Epithelial cell of proximal tubule (primary cell): ENCODE measurements at places on chromosomes 12 and 14.

GRCh38 chr12:95547522-95548055, 3.7 kb downstream of the USP44 start:
- DNase-seq: no peak

DNA sequence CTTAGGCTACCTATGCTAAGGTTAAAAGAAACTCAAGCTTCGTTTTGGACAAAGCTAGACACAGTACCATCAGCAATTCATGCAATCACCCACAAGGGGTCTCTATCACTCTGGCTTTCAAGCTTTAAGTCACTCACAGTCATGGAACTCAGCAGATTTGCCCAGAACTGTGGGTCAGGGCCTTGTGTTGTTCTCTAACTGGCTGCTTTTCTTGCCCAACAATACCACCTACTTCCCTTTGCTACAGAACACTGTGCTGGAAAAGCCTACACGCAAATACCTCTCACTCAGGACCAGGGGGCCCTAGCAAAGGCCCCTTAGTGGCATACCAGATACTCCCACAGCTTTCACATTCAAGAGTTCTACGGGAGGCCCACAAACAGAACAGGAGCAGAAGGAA, 9.1 kb downstream of the NEMP1 start:
- DNase-seq: peak; percentile 52

DNA sequence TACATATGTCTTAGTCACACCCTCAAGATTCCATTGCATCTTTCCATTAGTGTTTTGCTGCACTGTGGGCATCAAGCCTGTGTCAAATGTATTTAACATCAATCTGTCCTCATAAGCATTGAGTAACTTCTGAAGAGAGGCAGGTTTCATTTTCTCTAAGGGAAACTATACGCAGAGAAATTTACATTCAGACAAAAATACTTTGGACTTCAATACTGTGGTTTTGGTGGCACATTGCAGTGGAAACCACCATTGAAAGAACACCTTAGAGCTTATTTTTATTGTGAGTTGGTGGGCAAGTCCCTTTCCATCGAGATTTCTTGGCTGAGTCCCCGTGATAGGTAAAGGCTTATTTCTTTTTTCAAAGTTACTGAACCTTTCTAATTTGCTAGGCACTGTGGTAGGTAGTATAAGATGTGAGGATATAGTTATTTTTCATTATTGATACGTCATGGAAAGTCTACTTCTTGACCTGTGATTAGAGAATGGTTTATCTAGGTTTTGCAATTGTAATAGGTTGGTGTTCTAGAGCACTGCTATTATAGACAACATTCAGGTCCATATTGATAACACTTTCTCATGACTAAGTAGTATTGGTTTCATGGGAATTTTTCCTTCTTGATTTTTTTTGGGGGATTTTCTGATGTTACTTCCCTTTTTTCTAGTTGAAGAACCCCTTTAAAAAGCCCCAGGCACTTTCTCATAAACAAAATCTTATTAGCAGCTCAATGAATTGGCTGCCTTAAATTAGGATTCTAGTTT, 81.9 kb downstream of the CFAP54 start:
- DNase-seq: no peak

DNA sequence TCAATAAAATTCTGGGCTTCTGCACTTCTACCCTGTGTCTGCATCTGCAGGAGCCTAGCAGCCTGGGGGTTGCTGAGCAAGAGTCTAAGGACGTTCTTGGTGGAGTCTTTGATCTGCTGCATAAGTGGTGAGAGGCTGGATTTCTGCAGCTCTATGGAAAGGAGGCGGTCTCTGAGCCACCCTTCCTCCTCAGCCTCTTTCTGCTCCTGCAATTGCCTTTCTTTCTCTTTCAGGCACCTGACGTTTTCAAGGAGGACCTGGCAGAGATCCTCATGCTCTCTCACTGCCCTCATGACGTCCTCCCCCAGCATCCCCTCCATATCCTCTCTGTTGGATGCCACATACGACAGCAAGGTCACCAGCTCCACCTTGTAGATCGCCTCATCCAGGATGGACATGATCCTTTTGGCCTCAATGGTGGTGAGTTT, 13.6 kb upstream of the TPCN1 start:
- no peak for DNase-seq

DNA sequence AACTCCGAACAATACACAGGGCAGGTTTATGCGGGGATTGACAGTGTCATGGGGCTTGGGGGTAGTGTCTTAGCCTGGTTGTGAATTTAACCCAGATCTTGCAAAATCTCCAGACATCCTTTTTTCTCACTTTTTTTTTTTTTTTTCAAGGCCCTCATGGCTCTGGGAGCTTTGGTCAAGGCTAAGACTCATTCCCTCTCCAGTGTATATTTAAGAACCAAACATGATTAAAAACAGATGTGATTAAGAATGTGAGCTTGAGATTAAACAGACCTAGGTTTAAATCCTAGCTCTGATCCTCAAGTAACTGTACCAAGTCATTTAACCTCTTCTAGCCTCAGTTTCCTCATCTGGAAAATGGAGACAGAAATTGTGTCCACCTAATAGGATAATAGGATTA, 151.7 kb upstream of the FUT8 start:
- no peak for DNase-seq

GRCh38 chr14:68780358-68781160, 12.3 kb downstream of the ZFP36L1 start:
- DNase-seq: no peak

- DNase-seq: no peak
Measured at GRCh38 chr14:93005838-93006237, 82.9 kb downstream of the CHGA start.

DNA sequence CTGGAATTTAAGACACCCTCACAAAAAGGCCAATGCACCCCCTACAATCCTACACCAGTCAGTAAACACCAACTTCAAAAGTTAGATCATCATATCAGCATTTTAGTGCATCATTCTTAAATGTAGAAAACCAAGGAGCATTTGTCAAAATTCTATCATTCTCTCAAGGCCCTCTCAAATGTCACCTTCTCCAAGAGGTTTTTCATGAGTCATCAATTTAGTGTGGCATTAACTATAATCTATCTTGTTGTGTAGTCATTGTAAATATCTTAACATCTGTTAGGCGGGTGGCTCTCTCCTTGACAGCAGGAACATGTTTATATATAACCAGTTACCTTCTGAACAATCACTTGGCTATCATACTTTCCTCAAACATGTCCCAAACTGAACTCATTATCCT, 62.1 kb upstream of the G2E3 start:
- no peak for DNase-seq

GRCh38 chr12:68798882-68799234, 9.1 kb upstream of the MDM2 start:
- no peak for DNase-seq

DNA sequence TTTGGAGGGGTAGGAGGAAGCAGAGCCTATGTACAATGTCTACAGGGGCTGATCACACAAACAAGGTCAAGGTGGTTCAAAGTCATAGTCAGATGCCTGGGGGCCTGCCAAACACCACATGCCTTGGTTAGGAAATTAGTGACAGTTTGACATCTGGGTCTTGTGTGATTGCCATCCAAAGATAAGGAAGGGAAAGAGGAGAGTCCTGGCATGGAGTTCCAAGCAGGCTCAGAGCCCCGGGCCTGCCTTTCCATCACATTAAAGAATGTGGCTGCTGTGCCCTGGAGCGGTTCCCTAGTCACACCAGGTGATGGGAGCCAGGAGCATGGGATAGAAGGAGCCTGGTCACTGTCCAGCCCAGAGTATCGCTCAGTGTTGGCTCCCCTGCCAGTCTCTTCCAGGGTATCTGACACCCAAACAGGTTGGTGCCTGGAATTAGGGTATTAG, 53.6 kb upstream of the BCL2L14 start:
- no peak for DNase-seq

- DNase-seq: no peak
Measured at GRCh38 chr14:103332143-103332919, 1.7 kb upstream of the EIF5 start.

- DNase-seq: no peak
Measured at GRCh38 chr12:8508910-8509841, 4.1 kb upstream of the CLEC4D start.
